NCI-H1436 (cell line): ENCODE measurements at places on chromosomes 13 and 19.

GRCh38 chr13:35961002-35961401 is 170.2 kb downstream of the DCLK1 start:
- DNase-seq = no peak

DNA sequence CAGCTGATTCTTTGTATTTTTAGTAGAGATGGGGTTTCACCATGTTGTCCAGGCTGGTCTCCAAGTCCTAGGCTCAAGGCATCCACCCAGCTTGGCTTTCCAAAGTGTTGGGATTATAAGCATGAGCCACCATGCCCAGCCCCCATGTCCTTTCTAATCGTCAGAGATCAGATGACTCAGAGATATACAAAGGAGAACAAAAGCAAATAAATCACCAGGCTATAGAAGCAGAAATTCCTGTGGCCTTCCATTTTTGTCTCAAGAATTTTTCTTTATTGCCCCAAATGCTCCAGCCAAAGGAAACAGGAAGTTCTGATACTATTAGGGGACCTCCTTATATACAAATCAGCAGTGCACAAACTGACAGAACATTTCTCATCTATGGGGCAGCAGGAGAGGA is 207.8 kb downstream of the RFC3 start:
- no peak for DNase-seq

DNA sequence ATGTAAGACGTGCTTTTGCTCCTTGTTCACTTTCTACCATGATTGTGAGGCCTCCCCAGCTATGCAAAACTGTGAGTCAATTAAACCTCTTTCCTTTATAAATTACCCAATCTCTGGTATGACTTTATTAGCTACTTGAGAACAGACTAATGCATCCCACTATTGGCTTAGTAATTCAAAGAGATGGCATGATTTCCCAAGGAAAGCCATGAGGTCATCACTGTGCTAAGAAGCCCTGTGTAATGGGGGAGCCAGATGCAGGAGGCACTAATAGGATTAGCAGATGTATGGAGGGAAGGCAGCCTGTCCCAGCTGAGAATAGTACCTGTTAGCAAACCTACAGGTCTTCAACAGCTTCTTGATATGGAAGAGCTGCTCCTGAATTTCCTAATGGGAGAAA is 38.1 kb downstream of the RUBCNL start:
- DNase-seq = no peak

GRCh38 chr19:32570081-32570785 is 10.8 kb upstream of the PDCD5 start:
- peak; percentile 39 for DNase-seq

DNA sequence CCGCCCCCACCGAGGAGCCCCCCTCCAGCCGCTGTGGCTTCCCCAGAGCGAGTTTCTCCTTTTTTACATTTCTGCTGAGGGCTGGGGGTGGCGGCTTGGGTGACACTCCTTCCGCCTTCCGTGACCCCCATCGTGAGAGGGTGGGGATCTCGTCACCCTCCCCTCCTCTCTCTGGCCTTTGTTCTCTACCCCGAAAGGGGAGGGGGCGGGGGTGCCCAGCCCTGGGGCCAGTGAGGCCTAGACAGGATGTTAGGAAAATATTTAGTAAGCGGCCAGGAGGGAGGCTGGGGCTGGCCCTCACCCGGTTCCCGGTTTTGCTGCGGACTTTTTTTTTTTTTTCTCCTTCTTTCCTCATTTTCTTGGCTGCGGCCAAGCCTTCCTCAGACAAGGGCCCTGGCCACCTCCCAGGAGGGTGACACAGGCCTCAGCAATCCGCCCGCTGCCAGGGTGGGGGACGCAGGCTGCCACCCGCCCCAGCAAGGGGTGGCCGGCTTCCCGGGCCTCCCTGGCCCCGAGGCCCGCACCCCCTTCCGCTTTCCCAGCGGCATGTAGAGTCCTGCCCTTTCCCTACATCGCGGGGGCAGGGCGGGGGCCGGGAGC is 3.9 kb downstream of the MIDN start:
- no peak for DNase-seq

DNA sequence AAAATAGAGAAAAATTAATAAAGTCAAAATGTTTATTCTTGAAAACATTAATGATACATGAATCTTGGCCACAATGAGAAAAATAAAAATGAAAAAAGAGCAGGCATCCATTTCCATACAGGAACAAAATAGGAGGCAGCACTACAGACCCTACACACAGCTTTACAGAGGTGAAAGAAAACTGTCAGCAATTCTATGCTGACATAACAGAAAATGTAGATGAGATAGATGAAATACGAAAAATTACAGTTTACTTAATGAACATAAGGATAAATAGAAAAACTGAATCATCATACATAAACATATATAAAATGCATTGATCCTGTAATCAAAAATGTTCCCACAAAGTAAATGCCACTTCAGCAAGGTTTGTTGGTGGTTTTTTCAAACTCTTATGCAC is 5.6 kb downstream of the LILRB4 start:
- DNase-seq = no peak

DNA sequence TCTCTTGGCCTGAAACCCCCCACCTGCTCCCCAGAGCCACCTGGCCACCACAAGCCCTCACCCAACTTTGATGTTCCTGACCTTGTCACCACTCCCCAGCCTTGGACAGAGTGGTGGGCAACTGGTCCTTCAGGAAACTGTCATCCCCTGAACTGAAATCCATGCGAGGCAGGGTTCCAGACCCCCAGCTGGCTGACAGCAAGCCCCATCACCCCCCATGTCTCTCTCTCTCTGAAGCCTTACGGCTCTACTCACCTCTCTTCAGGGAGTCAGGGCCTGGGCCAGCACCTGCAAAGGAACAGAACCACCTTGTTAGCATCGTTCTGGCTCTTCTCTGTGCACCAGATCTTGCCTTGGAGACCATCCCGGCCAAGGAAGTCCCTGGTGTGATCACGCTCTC is 2.6 kb downstream of the LRFN1 start:
- DNase-seq = no peak

DNA sequence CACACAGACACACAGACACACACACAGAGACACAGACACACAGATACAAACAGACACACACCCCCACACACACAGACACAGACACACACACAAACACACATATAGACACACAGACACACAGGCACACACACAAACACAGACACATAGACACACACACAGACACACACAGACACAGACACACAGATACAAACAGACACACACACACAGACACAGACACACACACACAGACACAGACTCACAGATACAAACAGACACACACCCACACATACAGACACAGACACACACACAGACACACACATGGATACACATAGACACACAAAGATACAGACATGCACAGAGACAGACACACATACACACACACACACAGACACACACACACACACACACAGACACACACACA is 174.5 kb downstream of the URI1 start:
- no peak for DNase-seq

GRCh38 chr13:48492096-48492440 is 40.8 kb downstream of the RCBTB2 start:
- DNase-seq = no peak

- no peak for DNase-seq
Observed at GRCh38 chr19:38028913-38029510, 122.0 kb downstream of the SIPA1L3 start.

DNA sequence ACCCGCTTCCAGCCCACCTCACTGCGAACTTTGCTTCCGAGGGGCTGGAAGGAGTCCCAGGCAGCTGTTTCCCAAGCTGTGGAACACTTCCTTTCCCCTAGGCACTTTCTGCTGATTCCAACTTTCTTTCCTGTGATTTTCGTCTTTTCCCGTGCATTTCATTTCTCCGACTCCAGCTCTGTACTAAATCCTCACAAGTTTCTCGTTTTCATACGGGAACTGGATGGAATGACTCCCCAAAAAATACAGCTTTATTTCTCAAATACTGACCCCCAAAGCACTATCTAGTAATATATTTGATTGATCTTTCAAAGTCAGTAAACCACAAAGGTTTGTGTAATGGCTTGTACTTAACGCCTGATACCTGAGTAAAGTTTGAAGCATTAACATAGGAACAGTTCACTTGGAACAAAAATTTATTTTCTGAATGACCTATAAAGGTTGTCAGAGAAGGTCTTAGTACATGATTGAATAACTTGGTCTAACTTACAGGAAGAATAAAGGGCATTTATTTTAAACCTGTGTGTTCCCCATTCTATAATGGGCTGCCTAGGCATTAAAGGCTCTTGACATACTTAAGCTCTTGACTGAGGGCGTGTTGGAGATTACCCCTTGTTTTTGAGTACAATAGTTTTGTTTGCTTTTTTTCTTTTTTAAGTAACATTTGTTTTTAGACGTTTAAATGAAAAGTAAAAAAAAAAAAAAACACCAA is 1.3 kb upstream of the PCDH9 start:
- DNase-seq = no peak

DNA sequence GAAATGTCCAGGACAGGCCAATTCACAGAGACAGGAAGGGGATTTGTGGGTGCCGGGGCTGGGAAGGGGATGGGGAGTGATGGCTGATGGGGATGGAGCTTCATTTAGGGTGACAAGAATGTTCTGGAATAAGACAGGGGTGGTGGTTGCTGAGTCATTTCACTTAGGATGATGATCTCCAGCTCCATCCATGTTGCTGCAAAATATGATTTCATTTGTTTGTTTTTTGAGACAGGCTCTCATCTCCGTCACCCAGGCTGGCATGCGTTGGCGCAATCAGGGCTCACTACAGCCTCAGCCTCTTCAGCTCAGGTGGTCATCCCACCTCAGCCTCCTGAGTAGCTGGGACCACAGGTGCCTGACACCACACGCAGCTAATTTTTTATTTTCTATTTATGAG is 3.1 kb upstream of the JSRP1 start:
- no peak for DNase-seq

DNA sequence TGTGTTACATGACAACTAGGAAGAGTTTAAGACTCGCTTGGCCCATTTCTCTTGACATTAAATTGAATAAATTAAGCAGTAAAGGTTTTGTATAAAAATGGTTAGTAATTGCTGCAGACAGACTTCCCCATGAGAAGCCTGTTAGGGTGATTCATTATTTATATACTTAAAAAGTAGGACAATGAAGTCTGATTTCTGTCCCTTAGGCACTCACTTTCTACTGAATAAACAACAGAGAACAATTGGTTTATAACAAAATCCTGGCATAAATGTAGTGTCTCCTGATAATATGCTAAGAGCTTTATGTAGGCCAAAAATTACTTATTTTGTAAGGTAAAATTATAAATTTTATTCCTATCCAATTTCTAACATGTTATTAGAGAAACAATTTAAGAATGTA is 2138.5 kb upstream of the PCDH20 start:
- no peak for DNase-seq

DNA sequence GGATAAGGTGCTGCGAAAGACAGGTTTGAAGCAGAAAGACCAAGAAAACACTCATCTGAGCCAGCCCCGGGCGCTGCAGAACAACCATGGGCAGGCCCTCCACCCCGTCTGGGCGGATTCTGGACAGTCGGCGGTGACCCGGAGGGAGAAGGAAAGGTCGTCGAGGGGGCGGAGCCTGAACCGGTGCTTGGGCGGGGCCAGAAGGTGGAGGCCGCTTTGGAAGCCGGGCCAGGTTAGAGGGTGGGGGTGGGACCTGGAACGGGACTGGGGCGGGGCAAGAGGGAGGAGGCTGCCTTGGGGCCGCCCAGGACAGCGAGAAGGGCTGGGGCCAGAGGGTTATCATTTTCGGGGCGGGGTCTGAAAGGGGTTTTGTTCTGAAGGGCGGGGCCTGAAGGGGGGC is 5.0 kb upstream of the ZNF765 start:
- DNase-seq = no peak

DNA sequence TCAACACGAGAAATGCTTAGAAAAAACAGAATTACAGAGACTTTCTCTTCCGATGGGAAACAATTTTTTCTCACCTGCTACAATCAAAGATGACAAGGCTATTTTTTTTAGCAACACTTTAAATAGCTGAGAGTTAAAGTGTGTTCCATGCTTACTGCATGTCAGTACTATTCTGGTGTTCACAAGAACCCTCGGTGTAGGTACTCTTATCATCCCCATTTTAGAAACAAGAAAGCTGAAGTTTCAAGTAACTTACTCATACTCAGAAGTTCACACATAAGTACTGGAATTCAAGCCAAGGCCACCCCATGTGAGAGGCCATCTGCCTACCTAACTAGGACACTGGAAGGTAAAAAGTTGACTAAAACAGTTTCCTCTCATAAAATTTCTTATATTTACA is 9.0 kb upstream of the TNFRSF19 start:
- no peak for DNase-seq
